Activated CD4-positive, alpha-beta T cell treated with anti-CD3 and anti-CD28 coated beads, Interleukin-10, Interleukin-2, amounts not matched to agents 100 ng/mL and 50 ng/mL, durations not matched to agents 16 hours and 8 hours (primary cell): ENCODE measurements at places on chromosomes 2 and 18.

- DNase-seq: no peak
Measured at GRCh38 chr2:30341500-30342267, 105.4 kb upstream of the LCLAT1 start.

DNA sequence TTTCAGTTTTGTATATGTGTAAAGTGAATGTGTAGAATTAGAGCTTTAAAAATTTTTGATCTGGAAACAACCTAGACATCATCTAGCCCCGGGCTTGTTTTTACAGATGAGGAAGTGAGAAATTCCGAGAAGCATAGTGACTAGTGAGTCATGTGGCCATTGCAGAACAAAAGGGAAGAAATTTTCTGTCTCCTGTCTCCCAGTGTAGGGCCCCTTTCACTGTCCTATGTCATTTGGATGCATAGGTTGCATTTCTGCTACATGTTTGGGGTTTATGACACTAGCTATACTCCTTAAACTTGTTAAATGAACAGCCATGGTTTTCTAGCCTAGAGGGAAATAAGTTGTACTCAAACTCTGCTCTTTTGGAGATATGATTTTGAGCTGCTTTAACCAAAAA lies 84.6 kb downstream of the PLCL1 start:
- peak; percentile 80 for DNase-seq

- DNase-seq: no peak
Measured at GRCh38 chr2:130852521-130853115, 15.9 kb downstream of the ARHGEF4 start.

GRCh38 chr18:47969816-47970215 lies 39.4 kb upstream of the SMAD2 start:
- DNase-seq: no peak

GRCh38 chr2:108278631-108279030 lies 10.1 kb upstream of the SULT1C2 start:
- no peak for DNase-seq

DNA sequence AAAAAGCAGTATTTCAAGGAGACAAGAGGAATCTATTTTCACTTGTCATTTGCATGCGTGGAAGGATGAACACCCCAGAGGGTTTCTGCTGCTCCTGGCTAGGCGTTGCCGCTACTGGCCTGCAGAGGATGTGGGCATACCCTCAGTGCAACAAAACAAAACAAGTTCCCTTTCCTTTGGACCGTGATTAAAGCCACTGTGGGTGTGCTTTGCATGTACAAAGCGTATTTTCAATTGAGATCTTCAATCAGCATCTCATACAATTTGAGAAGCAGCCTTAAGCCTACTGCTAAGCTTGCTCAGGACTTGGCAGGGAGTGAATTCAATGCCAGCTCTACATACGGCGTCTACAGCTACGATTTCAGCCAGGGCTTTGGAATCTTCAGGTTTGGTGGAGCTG lies 298.4 kb downstream of the LPIN1 start:
- no peak for DNase-seq

DNA sequence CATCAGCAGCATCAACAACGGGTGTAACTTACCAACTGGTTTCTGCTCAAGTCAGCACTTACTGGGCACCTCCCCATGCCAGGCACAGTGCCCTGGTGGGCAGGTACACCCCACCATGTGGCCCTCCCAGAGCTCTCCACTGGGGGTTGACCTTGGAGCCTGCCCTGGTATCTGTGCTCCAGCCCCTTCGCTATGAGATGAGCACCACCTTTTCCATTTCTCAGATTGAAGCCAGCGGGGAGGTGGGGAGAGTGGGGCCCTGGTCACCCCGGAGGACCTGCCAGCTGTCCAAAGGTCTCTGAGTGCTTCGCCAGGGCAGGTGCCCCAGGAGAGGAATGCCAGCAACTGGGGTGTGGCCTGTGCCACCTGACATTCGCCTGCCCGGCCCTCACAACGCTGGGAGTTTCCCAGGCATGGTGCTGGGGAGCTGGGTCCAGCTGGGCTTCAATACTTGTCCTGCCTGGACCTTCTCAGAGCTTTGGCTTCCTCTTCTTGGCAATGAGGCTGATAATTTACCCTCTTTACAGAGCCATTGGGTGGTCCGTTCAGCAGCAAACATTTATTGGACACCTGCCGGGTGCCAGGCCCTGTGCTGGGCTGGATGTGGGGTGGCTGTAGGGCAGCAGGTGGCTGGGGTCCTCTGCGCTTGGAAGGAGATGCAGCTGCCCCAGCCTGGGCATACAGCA lies 5.9 kb upstream of the ZAP70 start:
- DNase-seq: no peak

- DNase-seq: no peak
Measured at GRCh38 chr2:33110461-33110860, 163.7 kb downstream of the LTBP1 start.

DNA sequence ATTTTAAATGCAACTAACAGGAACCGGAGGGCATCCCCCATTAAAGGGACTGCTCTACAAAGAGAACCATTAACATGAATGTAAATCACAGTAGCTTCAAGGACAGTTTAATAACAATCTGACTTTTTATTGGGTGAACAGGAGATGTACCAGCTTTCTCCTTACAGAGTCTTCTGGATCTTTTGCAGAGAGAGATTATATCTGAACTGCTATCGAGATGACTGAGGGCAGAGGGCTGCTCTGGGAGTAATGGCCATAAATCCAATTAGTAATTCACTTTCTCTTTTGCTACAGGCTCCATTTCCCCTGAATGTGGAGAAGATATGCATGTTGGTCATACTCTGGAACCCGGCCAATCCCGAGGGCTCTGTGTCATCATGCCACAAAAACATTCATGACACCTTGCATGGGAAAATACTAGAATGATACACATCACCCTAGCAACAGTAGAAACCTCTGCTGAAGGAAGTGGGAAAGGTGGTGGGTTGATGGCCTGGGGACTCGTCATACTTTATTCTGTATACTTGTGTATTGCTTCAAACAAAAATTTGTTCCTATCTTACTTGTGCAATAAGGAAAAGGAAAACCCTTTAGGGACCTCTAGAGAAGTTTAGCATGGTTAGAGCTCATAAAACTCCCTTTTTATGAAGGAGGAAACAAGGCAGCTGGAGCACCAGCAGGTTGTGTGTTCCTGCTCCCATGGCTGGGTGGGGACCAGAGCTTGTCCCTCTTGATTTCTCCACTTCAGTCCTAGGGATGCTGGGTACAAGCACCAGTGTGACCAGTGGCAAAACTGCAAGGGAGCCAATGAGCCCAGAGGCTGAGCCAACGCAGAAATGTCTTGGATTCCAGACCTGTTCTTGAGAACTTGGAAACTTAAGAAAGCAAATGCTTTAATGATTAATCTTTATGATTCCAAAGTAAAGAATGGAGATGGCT lies 26.0 kb downstream of the CTAGE1 start:
- DNase-seq: no peak
